ENCODE measurements at places on chromosomes 6 and 20.

- DNase-seq, result no peak
These were observed 255.9 kb downstream of the ESR1 start for GRCh38 chr6:152063170-152063921.

DNA sequence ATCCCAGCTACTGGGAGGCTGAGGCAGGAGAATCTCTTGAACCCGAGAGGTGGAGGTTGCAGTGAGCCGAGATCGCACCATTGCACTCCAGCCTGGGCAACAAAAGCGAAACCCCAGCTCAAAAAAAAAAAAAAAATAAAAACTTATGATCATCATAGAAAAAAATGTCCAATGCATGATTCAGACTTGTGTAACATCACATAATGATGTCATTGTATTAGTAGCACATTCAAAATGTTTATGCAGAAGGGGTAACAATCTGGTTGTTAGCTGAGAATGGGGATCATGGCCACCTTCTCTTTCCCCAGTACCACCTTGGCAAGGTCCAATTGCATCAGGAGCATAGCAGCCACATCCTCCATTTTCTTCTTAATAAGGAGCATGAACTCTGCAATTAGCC is 137.6 kb upstream of the MARCKS start:
- DNase-seq, result no peak

DNA sequence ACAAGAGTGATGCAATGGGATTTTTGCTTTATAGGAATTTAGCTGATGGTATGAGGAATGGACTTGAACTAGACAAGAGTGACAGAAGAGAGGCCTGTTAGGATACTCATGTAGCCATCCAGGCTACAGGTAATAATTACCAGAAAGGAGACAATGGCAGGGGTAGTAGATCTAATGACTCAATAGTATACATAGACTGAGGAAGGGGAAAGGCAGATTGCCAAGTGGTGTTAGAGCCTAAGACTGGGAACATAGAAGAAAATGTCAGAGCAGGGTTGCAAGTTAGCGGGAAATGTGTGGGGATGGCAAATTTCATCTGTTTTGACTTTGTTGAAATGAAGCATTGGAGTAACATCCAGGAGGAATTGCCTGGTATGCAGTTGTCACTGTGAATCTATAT is 295.6 kb downstream of the UTRN start:
- no peak for DNase-seq

DNA sequence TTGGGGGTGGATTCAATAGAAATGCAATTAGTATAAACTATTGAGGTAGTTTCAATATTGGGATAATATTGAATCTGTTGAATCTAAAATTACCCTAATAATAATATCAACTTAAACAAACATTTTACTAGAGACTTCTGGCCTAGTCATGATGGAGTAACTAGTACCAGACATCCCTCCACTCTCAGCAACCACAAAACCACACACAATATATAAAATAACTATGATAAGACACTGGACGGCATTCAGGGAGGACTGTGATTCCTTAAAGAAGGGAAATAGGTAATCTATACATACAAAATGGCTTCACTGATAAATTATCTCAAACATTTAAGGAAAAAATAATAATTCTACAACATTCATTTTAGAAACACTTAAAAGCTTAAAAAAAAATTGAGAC is 38.9 kb upstream of the TMEM14A start:
- DNase-seq, result no peak

- DNase-seq, result no peak
These were observed 2.7 kb upstream of the HACE1 start for GRCh38 chr6:104862456-104862855.
